ENCODE measurements at places on chromosomes 16 and 17.

GRCh38 chr17:47841488-47842291, 617 bp upstream of the SCRN2 start:
- DNase-seq = no peak

GRCh38 chr17:29256735-29257466, 10.2 kb downstream of the CRYBA1 start:
- DNase-seq = no peak

DNA sequence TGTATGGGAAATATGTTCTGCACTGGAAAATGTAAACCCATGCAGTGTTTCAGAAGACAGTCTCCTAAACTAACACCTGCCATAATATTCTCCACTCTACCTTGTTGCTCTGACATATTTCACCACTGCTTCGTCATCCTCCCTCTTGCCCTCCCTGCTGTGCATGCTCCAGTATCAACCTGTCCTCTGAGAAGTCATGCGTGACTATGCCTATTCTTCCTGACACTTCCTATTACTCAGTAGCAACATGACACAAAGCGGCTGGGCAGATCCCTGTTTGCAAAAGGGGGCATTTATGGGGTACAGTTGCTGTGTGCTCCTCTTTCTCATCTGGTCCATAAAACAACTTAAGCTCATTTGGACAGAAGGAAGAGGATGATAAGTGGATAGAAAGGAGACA, 805.6 kb upstream of the EEF2KMT start:
- DNase-seq = no peak

DNA sequence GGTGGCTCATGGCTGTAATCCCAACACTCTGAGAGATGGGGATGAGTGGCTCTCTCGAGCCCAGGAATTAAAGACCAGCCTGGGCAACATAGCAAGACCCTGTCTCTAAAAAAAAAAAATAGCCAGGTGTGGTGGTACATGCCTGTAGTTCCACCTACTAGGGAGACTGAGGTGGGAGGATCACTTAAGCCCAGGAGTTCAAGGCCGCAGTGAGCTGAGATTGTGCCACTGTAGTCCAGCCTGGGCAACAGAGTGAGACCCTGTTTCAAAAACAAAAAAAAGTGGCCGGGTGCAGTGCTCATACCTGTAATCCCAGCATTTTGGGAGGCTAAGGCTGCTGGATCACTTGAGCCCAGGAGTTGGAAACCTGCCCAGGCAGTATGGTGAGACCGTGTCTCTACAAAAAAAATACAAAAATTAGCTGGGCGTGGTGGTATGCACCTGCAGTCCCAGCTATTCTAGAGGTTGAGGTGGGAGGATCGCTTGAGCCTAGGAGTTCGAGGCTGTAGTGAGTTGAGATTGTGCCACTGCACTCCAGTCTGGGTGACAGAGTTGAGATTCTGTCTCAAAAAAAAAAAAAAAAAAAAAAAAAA, 3.0 kb downstream of the C16orf54 start:
- DNase-seq = no peak

- no peak for DNase-seq
These were observed 26.2 kb upstream of the CDRT4 start for GRCh38 chr17:15493693-15494035.

DNA sequence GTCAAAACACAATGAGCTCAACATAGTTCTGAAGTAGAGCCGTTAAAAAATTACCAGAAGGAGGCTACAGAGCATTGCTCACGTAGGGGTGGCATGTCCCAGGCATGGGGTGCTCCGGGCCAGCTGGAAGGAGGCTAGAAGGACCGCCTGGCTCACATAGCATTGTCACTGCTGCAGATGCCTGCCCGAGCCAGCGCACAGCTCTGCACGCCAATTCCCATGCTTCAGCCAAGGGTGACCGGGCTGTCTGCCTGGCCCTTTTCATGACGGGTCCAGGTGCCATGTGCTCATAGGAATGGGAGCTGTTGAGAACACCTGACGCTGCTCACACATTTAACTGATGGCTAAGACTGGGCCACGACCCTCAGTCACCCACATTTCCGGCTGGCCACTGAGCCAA, 228.9 kb upstream of the FOXF1 start:
- DNase-seq = no peak

DNA sequence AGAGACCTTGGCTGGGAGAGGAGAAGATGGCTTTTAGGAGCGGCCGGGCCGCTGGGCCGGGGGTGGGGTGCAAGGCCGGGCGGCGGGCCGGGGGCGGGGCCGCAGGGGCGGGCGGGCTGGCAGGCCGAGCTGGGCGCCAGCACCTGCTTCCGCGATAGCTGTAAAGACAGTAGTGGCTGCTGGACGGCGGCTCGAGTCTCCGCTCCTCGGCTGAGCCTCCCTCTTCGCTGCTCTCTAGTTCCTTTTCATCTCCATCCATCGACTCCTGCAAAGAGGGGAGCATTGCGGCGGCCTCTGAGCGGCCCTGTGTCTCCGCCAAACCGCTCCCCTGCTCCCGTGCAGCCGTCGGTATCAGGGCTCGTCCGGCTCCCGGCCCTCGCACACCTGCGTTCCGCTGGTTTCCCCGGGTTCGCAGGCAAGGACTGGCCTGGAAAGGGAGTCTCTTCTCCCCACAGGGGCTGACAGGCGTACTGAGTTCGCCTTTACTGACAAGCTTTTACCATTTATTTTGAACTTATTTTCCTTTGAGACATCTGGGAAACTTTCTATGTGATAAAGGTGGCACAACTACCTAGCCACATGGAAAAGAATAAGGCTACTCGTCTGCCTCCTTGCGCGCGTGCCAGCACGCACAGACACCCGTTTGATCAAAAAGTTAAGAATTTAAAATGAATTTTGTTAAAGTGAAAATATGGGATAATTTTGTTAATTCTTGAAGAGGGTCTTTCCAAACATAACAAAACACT, at the start of gene C17orf75:
TSS of gene C17orf75 (minus strand) at position 317 of the 746 bp plus-strand sequence. CDS start at position 283, 34 bp downstream.
- DNase-seq = no peak

DNA sequence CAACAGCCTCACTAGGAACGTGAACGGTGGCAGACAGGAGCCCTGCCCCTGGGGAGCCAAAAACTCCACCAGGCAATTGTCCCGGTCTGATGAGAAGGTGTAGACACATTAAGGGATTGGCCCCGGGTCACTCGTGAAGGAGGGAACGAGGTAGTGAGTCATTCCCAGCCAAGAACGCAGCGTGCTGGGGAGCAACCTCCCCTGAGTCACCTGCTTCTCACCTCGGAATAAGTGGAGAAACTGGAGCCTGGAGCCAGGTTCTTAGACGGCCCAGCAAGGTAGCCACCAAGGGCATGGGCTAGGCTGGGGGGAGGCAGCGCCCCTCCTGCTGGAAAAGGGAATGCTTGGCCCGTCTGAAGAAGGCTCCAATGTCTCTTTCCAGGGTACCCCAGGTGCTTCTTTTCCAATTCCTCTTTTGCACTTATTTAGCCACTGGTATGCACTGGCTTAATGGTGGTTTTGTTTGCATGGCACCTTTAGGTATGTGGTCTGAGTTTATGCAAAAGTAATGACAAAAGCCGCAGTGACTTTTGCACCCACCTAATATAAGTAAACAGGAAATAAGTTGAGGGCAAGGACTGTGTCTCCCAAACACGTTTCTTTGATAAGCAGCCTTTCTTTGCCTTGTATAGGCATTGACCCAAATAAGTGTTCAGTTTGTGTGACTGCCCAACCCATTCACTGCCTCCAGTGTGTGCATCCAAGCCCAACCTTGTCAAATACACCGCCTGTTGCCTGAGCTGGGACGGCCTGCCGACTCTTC, 1.8 kb upstream of the HELZ start:
- DNase-seq = no peak

- no peak for DNase-seq
These were observed 3.3 kb downstream of the DOK4 start for GRCh38 chr16:57482845-57483545.

DNA sequence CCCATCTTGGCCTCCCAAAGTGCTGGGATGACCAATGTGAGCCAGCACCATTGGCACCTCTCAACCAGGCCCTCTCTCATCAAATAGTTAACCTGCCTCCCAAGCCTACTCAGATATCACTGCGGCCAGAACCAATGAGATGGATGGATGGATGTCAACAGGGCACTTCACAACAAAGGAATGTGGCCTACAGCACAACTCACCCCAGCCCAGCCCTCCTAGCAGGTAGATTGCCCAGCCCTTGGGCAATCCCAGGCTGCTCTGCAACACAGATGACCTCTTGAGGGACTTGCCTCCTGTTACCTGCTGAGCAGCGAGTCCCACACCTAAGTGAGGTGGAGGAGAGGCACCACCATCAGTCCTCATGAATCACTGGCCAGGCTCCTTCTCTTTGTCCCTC, 22.6 kb upstream of the KIFC3 start:
- DNase-seq = no peak

DNA sequence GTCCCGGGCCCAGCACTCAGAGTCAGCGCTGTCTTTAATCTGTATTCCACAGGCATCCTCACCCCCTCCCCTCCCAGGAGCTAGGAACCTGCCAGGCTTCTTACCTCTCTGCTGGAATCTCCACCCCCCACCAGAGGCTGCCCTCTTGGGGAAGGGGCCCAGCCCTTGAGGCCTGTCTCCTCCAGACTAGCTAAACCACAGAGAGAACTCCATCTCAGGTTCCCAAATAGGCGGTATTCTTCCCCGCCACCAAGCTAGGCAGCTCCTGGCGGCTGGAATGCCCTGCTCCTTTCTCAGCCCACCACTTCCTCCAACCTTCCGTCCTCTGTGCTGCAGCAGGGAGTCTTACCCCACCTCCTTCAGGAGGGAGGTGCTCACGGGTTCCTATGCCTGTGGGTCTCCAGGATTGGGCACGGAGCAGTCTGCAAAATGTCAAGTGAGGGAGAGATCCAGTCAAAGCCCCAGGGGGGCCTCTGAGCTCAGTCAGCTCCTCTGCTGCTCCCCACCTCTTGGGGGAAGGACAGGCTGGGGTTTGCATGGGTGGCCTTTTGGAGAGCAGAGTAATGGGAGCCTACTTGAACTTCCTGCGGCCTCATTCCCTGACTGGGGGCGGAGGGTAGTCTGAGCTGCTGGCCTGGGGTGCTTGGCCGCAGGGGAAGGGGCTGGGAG, 55.7 kb downstream of the SREBF1 start:
- no peak for DNase-seq

GRCh38 chr17:30788918-30789317, 35.6 kb downstream of the CRLF3 start:
- no peak for DNase-seq
